ENCODE measurements at places on chromosomes 11 and 22.

- no peak for DNase-seq
Measured at GRCh38 chr11:22342211-22343031, 4.2 kb downstream of the SLC17A6 start.

DNA sequence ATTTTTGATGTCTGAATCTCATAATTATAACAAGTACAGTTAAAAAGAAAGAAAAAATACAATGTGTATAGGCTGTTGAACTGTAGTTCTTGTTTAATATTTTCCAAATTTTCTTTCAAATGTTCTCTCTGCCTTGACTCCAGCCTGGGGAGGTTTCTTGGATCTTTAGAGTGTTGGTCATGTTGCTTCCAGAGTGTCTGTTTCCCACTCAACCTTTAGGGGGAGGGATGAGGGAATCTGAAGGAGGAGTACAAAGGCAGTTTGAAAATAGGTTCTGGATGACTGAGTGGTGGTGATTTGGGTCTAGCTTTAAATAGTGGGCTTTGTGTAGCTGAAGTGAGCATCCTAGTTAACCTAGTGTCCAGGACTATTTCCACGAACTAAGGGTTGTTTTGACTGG lies 2.0 kb downstream of the CTNND1 start:
- DNase-seq, result no peak

DNA sequence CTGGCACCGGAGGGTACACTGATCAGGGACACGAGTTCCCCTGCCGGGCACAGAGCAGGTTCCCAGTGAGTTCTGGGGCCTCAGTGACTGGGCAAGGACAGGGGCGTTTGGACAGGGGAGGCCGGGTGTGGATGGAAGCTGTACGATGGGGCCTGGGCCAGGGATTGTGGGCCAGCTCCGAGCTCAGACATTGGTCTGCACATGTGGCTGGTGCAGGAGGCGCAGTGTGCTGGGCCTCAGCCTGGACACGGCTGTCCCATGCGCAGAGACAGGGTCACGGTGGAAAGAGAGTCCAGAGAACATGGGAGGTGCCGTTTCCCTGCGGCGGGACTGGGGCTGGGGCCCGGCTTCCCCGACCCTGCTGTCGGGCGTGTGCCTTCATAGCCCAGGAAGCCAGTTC lies 60.7 kb downstream of the CDKN1C start:
- DNase-seq, result no peak

GRCh38 chr22:30414525-30415047 lies 11.0 kb upstream of the MTFP1 start:
- no peak for DNase-seq

- DNase-seq, result no peak
Measured at GRCh38 chr22:46672731-46673130, 52.5 kb downstream of the GRAMD4 start.

DNA sequence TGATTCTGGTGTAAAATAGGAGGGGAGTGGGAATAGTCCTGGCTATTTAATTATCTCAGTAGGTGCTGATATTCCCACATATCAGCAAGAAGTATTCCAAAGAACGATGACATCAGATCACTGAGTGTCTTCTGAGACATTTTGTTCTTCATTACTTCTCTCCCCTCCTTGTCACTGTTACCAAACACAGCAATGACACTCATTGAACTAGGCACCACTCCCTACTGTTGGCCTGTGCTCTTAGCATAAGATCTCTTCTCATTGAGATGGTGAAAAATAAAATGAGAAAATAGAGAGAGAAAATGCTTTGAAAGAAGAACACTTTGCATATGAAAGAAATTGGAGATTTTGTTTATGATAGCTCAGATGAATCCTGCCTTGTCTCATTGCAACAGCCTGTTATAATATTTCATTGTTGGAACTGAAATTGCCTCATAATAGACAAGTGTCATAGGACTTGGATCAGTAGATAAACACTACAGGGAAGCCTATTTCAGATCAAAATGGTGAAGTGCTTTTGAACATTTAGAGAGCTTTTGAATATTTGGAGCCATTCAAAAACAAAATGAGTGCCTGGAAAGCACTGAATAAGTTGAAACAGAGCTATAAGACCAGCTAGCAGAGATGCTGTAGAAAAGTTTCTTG lies 11.3 kb upstream of the ETS1 start:
- DNase-seq, result no peak

GRCh38 chr11:47523490-47524225 lies 29.3 kb downstream of the CELF1 start:
- peak; percentile 14 for DNase-seq

- DNase-seq, result no peak
Measured at GRCh38 chr11:393219-394033, 583 bp upstream of the PKP3 start.

GRCh38 chr11:72643547-72643946 lies 30.7 kb downstream of the PDE2A start:
- DNase-seq, result no peak

DNA sequence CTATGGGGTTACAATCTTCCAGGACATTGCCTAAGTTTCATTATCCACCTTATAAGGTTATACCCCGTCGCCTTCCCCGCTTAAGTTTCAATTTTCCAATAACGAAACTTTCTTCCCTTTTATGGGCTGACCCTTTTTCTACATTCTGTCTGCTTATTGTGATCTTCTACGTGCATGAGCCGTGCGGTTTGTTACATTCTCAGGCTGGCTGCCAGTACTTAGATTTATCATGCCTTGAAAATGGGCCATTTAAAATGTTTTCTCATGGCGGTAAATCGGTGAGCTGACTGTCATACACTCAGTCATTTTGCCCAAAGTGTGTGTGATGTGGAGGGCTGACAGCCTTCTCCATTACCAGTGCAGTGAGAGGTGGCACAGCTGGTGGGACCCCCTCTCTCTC lies 23.3 kb downstream of the DGCR6L start:
- DNase-seq, result no peak

- DNase-seq, result no peak
Measured at GRCh38 chr22:42357221-42357620, 75.0 kb downstream of the NFAM1 start.

- no peak for DNase-seq
Measured at GRCh38 chr11:128496692-128497060, 90.7 kb downstream of the ETS1 start.

DNA sequence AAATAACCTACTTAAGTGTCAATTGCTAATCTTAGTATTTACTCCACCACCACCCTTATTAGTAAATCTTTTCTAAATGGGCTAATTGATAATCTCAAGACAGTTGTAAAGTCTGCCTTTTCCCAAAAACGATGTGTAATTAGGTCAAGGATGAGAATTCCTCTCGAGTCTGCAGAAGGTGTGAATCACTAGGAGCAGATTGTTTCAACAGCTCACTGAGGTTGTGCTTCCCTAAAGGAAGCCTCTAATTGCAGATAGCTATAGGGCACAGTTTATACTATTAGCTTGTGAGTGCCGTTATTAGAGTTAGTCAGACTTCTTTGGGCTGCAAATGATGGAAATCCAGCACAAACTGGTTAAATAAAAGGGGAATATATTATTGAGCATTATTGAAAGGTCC lies 84.9 kb downstream of the C11orf91 start:
- DNase-seq, result no peak

DNA sequence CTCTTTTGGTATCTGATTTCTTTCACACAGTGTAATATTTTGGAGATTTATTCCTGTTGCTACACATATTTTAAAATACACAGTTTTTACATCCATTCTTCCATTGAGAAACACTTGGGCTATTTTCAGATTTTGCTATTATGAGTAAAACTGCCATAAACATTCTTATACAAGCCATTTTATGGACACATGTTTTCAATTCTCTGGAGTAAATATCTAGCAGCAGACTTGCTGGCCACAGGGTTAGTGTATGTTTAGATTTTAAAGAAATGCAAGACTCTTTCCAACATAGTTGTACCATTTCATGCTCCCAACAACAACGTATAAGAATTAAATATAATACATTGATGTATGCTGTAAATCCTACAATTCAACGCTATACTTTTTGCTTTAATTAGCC lies 360.8 kb upstream of the PITPNB start:
- no peak for DNase-seq

DNA sequence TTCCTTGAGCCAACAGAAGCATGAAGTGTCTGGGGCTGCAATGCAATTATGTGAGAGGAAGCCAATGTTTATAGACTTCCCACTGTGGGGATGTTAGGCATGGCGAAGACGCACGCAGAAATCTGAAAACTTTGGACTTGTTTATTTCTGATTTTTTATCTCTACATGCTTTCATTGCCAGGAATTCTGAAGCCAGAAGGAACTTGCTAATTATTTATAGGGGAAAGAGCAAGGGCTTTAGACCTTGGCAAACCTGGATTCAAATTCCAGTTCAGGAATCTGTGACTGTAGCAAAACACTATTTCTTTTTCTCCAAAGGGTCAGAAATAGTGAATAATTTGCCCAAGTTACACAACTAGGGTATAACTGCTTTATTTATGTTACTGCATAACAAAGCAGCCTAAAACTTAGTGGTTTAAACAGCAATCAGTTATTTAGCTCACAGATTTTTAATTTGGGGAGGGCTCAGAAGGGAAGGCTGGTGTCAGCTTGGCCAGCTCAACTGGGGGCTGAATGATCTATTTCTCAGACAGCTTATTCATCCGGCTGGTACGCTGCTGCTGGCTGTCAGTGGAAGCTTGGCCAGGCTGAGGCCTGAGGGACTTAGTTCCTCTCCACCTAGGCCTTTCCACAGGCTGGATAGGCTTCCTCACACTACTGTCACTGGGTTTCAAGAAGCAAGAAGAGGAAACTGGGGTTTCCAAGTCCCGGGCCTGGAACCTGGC lies 1.9 kb upstream of the OR6Q1 start:
- DNase-seq, result no peak

GRCh38 chr22:44931077-44931540 lies 78.7 kb downstream of the PHF21B start:
- no peak for DNase-seq

DNA sequence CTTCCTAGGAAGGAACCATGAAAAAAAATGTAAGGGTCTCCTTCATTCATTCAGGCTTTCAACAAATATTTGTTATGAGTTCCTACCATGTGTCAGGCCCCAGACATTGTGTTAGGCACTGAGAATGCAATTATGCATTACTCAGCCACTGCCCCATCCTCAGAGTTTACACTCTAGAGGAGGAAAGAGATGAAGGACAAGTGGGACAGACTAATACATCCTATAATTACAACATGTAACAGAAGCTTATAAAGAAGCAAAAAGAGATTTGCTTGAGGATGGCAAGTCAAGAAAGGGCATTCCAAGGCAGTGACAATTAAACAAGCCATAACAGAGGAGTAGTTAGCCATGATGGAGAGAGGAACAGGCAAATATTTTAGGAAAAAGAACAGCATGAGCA lies 78.6 kb downstream of the FAM168A start:
- DNase-seq, result no peak

GRCh38 chr11:43921561-43922294 lies 20.7 kb upstream of the C11orf96 start:
- no peak for DNase-seq

DNA sequence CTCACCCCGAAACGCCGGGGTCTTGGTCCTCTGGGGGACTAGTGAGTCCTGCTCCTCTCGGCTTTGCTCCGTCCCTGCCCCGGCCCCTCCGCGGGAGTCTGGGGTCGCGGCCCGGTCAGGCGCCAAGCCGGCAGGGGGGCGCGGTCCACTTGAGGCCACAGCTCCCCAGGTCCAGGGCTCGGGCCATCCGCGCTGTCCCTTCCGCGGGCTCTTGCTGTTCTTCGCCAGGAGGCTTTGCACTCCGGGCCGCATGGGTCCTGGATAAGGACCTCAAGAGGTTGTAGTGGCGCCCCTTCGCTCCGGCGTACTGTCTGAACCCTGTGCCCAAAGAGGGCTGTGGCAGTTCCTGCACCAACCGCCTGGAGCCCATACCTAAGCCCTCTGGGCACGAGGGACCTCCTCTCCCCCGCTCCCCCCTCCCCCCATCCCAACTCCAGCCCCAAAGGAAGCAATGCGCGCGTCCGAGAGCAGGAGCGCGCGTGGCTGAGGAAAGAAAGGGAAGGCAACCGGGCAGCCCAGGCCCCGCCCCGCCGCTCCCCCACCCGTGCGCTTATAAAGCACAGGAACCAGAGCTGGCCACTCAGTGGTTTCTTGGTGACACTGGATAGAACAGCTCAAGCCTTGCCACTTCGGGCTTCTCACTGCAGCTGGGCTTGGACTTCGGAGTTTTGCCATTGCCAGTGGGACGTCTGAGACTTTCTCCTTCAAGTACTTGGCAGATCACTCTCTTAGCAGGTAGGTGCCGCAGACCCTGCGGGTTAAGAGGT lies at the start of gene ADM:
TSS of gene ADM (plus strand) at position 579 of the 767 bp plus-strand sequence. CDS start 628 bp downstream, outside the sequence.
- peak; percentile 38 for DNase-seq

DNA sequence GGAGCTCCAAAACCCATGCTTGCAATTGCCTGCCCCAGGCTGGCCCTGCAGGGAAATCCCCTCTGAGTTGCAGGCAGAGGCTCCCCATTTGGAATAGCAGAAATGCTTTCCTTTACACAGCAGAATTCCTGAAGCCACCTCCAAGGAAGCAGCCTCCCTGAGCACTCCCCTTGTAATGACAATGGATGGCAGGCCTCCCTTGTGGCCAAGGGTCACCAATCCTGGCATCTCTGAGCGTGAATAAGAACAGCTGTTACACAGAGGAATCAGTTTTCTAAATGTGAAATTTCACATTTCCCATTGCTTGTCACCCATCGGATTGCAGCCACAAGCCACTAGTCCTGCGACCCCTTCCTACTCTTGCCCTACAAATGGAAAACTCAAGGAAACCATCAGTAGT lies 107.6 kb downstream of the GALNT18 start:
- DNase-seq, result no peak

DNA sequence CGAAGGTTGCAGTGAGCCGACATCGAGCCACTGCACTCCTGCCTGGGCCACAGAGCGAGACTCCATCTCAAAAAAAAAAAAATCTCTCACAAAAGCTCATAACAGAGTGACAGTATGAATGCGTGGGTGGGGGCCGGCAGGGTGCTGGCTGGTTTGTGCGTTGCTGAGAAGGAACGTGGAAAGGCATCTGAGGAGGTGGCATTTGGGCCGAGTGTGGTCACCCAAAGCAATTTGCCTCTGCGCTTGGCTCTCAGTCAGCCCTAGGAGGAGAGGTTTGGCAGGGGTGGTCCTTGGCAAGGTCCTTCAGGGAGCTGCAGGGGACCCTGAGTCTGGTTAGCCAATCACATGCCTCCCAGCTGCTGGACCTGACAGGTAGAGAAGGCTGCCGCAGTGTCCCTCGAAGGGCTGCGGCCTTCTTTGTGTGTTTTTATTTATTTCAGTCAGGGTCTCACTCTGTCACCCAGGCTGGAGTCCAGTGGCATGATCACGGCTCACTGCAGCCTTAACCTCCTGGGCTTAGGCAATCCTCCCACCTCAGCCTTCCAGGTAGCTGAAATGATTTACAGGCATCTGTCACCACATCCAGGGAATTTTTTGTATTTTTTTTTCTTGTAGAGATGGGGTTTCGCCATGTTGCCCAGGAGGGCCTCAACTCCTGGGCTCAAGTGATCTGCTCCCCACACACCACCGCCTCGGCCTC lies 23.5 kb upstream of the OSBPL5 start:
- DNase-seq, result no peak

- DNase-seq, result no peak
Measured at GRCh38 chr11:64095949-64096348, 60.2 kb downstream of the FLRT1 start.

- no peak for DNase-seq
Measured at GRCh38 chr11:74371269-74372052, 26.8 kb downstream of the PGM2L1 start.

- no peak for DNase-seq
Measured at GRCh38 chr22:35502836-35503235, 37.8 kb upstream of the RASD2 start.
